IMR-90 (cell line): ENCODE measurements at places on chromosomes 6 and 20. TPM values are rescaled to one million over a fixed set of nuclear protein-coding genes. Genes with fewer than 3 reads are reported as not detected.

Gene VWA7
- under 0.01 and 0.28 TPM in 2 replicates for total RNA-seq

Gene LY6G6C
- not detected in 2 replicates for total RNA-seq

Gene GFOD1
- total RNA-seq = 3.4 and 3.6 TPM in 2 replicates

Gene MUC22
- total RNA-seq = not detected in 2 replicates

Gene UBE2C
- 43.4 and 43.6 TPM in 2 replicates for total RNA-seq

Gene RNF182
- total RNA-seq = 6.4 and 9.1 TPM in 2 replicates

Gene ENPP4
- total RNA-seq = under 0.01 TPM in 2 replicates

Gene SCRT2
- total RNA-seq = not detected in 2 replicates

DNA sequence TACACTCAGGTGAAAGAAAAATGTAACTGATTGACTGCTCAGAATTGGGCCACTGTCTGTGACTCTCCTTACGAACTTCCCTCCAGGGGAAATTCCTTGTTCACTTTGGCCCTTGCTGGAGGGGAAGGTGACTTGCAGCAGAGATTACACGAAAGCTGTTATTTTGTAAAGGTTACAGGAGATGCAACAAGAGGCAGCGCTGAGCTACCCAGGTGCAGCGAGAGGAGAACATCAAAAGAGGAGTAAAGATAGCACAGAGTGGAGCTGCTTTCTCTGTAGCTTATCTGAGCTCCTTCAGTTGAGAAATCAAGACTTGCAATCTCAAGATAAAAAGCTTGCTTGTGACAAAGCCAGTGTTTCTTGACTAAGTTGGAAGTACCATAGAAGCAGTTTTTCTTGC, 144.6 kb downstream of the ARHGAP18 start:
- DNase-seq = no peak

- peak; percentile 84 for DNase-seq
Observed at GRCh38 chr6:19851241-19852089, 14.3 kb downstream of the ID4 start.

GRCh38 chr6:139323511-139324300, 31.9 kb upstream of the TXLNB start:
- peak; percentile 75 for DNase-seq

DNA sequence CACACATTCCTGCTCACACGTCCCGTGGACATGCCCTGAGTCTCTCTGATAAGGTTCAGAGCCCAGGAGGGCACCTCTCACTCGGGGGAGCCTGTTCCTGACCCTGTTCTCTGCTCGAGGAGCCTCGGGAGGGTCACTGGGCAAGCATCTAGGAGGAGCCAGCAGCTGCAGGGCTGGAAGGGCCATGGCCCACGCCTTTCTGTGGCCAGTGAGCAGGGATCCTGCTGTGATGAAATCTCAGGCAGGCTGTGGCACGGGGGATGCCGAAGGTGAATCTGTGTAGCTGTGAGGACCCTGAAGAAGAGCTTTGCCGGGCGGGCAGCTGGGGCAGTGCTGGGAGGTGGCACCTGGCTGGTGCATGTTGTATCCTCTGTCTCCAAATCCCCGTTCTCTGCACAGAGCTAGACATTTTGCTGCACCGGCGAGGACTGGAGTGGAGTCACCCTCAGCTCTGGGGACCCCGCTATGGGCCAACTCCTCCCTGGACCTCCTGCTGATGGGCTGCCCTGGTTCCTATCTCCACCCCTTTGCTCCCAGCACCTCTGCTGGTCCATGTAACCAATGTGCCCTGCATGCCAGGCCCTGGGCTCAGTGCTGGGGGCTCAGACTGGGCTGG, 7.1 kb upstream of the NPBWR2 start:
- DNase-seq = no peak

GRCh38 chr20:33781133-33781532, 30.0 kb upstream of the CHMP4B start:
- DNase-seq = no peak

DNA sequence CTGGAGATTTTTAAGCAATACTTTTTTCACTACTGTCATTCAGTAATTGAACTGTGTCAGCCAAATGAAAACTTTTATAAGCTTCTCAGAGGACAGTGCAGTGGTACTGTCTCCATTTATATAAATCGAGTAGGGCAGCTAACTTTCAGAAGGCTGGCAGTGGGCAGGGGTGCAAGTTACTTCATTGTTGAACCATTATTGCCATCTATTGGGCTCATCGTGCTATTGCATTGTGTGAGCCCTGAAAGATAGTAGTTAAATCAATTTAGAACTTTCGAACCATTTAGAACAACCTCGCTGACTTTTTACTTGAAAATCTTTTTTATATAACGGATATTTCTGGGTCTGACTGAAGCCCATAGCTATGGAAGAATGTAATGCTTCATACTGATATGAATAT, 347.8 kb upstream of the PLCB4 start:
- DNase-seq = peak; percentile 67

GRCh38 chr20:53539516-53539915, 54.1 kb downstream of the ZNF217 start:
- no peak for DNase-seq

DNA sequence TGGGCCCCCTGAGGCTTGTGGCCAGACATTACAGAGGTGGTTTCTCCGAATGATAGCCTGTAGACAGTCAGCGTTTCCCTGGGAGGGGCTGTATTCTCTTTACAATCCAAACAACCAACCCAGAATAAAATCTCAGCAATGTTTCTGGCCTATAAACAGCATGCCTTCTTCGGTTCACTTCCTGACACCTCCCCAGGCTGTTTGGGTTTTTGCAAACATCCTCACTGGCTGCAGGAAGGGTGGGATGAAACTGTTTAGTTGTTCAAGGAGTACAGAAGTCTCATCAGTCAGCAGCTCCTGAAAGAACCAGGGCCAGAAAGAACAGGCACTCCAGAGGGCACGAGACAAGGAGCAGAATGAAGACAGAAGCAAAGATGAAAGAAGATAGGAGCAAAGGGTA, 350.0 kb downstream of the QKI start:
- DNase-seq = peak; percentile 34

GRCh38 chr20:40547483-40548091, 141.4 kb downstream of the MAFB start:
- no peak for DNase-seq

DNA sequence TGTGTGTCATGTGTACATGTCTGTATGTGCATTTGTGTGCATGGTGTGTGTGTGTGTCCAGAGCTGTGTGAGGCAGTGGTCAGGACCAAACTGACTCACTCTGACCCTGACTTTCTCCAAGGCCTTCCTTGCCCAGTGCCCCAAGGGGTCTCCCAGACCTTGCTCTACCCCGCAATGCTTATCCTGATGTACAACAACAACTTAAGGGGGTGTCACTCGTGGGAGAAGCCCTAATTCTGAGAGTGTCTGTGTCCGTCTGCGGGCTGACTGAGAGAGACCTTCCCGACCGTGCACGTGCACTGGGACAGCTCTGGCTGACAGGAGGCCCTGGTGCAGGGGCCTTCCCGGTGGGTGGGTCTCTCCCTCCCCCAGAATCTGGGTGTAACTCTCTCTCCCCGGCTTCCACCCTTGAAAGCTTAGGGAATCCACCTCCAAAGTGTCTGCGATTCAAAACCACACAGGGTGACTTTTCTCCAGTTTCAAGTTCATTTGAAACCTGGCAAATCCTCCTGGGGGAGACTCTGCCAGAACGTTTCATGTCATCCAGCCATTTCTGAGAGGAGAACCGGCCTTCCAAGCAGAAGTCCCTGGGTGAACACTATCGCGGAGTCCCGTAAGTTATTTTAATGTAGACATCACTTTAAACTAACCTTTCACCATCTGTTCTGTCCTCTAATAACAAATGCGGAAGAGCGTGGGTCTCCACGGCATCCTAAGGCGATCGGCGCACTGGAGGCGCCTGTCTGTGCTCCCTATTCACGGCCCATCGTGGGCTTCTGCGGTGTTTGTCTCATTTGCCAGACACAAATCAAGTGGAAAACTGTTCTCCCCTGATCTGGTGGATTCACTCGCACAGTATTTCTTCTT, 225.5 kb downstream of the TAF4 start:
- no peak for DNase-seq

GRCh38 chr20:49582413-49583334, 14.7 kb upstream of the PTGIS start:
- DNase-seq = no peak

GRCh38 chr6:162576016-162576415, 151.6 kb downstream of the PRKN start:
- DNase-seq = no peak

GRCh38 chr6:47733879-47734558, 35.6 kb downstream of the ADGRF4 start:
- DNase-seq = peak; percentile 4

GRCh38 chr20:35489717-35490116, 34.3 kb downstream of the CEP250 start:
- no peak for DNase-seq

- no peak for DNase-seq
Observed at GRCh38 chr20:46237227-46237626, 71.1 kb downstream of the CDH22 start.

DNA sequence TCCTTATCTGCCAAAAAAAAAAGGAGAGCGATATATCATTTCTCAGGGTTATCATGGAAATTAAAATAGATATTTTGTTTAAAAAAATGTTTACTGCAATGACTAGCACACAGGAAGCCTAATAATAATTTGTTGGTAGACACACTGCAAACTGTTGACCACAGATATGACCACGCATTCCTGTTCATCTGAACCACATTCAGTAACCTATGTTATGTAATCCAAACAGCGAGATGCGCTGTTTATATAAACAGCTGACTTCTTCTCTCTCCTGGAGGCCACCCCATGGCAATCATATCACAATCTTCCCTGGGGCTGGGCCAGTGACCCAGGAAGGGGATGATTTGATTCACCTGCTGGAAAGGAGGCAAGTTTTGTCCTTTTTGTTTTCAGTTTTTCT, 129.3 kb upstream of the UST start:
- peak; percentile 56 for DNase-seq
